ENCODE measurements at places on chromosomes 1 and 21.

GRCh38 chr21:35325953-35326352, 276.9 kb upstream of the RUNX1 start:
- DNase-seq, result no peak

DNA sequence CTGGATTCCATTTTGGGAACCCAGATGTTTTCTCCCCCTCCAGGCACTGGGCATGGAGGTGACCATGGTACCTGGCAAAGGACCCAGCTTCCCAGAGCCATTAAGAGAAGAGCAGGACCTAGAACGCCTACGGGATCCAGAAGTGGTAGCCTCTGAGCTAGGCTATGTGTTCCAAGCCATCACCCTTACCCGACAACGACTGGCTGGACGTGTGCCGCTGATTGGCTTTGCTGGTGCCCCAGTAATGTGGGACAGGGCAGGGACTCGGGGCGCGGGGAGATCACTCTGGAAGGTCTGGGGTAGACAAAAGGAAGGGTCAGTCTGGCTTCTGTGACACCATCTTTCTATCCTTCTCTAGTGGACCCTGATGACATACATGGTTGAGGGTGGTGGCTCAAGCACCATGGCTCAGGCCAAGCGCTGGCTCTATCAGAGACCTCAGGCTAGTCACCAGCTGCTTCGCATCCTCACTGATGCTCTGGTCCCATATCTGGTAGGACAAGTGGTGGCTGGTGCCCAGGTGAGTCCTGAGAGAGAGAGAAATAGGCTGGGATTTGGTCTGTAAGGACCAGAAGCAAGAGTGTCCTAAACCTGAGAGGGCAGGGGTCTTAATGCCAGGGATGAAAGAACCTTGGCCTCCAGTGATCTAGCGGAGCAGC, 1.6 kb downstream of the UROD start:
- no peak for DNase-seq

GRCh38 chr1:97377432-97378034, 543.3 kb downstream of the DPYD start:
- no peak for DNase-seq

DNA sequence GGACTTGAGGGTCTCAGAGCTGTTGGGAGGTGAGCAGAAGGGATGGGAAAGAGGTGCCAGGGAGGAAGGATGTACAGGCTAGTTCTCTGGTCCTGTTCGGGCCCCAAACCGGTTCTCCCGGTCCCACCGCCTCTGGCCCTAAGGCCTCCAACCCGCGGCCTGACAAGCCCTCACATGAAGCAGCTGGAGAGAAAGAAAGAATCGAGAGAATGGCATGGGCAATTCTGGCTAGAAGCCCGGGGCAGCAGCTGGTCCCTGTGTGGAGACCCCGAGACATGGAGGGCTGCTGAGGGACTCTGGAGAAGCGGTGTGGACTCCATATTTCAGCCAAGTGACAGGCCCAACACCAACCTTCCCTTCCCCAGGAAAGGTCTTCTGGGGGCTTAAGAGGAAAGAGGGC, 730 bp downstream of the CDC42SE1 start:
- DNase-seq, result no peak

DNA sequence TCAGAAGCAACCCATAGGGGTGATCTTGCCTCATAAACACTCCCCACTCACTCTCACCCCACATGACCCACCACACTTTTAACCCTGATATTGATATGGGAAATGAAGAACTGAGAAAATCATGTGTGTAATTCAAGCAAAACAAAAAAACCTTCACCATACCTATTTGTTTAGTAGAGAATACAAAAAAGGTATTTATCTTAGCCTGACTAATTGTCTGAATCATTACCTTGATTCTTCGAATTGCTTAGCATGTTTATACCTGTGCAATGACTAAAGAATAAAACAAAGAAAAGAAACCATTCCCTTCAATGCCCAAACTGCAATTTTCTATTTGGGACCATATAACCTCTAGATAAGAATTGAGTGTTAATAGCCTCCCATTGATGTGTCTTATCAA, 1.8 kb downstream of the CLDN17 start:
- DNase-seq, result no peak

DNA sequence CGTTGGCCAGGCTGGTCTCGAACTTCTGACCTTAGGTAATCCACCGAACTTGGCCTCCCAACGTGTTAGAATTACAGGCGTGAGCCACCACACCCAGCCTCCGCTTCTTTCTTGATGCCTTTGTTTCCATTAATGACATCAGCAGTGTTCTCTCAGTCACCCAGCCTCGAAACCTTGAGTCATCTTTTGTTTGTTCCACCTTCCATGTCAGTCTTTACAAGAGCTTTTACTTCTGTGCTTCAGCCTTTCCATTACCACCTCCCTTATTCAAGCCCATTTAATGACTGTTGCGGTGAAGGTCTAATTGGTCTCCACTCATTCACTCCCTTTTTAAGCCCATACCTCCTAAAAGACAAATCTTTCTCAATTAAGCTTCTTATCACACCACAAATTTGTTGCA, 146.6 kb upstream of the ADGRL2 start:
- no peak for DNase-seq

DNA sequence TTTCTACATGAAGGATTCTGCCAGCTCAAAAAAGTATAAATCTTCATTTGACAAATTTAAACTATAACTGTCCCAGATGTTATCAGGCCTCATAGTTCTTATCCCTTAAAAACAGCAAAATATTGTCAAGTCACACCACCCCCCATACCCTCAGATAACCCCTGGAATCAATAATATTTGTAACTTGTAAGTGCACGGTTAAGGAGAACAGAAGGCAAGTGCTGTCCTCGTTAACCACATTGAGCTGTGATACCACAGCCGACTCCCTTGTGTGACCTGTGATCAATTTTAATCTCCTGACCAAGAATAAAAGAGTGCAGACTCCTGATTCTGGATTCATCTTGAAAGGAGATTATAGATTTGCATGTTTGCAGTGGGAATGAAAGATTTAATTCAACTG, 310.7 kb downstream of the DPYD start:
- no peak for DNase-seq

DNA sequence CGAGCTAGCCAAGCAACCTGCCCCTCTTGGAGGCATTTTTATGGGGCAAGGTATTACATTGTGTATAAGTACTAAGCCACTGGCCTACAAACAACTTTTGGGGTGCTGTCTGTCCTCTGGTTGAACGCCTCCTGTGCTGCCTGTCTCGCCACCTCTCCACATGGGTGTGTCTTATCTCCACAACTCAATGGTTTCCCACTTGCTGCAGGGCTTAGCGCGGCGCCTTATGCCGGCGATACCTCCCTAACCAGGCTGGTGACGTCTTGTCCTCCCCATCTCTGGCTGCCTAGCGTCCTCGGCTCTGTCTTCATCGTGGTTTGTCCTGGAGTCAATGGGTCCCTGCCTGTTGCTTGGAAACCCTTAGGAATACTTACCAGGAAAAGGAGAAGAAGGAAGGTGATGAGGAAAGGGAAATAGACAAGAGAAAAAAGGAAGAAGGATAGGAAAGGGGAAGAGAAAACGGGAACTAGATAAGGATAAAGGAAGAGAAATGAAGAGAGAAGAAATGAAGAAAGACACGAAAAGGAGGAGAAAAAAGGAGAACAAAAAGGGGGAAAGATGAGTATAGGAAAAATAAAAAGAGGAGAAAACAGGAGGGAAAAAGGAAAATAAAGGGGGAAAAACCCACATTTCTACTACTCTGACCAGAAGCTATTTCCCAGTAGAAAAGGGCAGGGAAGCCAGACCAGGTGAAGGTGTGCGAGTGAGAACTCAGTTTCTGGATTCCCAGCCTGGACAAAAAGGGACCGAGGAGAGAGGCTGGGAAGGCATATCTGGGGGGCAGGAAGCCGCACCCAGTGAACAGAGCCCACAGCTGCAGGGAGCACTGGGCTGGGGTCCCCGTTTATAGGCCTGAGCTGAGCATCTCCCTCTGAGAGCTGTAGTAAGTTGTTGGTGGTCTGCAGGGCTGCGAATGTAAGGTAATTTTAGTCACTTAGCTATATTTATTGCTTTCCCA, 86.2 kb downstream of the CLIC6 start:
- no peak for DNase-seq

DNA sequence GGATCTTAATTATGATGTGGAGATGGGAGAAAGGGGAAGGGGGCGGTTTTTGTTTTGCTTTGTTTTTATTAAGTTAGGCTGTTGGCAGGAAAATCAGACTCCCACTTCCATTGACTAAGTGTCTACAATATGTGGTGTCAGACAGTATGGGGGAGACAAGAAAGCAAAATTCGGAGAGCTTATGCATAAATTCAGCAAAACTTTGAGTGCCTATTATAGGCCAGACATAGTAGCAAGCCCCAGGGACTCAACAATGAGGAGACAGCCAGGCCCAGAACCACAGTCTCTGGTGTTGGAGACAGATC, 835 bp upstream of the TSPAN2 start:
- no peak for DNase-seq

DNA sequence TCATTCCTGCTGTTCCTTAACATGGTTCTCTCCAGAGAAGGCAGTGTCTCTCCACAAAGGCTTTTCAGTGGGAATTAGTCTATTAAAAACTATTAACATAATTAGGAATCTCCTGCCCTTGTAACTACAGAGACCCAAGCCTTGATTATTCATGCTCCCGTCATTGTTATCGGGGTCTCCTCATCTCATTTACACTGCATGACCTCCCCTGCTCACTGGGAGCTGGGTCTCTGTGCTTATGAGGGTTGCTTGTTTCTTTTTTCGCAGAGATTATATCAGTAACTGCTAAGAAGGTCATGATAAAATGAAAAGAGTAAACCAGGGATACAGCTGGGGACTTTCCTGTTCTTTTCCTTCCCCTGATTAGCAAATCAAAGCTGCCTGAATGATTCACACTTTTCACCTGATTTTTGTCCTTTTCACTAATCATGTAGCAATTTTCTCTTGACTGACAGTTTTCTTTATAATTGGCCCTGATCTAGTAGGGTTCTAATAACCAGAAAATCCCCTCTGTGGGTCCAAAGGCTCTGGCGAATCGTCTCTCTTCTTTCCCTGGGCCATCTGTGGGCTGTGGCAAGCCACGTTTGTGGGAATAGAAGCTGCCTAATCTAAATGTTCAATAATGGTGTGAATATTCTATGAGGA, 116.5 kb upstream of the BARHL2 start:
- no peak for DNase-seq
